Cardiac septum (tissue), 1 donor: ENCODE measurements at places on chromosomes 7 and 10.
A peak's percentile ranks its signal among the peaks of the same experiment; 100 is the strongest.

DNA sequence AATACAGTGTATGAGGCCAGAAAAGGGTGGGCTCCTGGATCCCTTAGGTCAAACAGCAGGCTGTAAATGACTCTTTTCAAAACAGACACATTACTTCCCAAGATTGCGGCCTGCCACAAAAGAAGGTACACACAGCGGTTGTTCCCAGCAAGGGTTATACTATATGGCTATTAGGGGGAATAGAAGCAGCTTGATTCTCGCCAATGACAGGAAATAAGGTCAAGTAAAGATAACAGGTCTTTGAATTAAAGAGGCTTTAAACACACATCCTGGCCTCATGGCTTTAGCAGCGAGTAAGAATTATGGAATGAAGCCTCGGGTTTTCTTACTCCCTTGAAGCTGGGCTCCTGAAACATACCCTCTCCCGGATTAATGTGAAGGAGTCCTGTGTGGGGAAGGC, 58.3 kb downstream of the CYP26A1 start:
- no peak for DNase-seq

DNA sequence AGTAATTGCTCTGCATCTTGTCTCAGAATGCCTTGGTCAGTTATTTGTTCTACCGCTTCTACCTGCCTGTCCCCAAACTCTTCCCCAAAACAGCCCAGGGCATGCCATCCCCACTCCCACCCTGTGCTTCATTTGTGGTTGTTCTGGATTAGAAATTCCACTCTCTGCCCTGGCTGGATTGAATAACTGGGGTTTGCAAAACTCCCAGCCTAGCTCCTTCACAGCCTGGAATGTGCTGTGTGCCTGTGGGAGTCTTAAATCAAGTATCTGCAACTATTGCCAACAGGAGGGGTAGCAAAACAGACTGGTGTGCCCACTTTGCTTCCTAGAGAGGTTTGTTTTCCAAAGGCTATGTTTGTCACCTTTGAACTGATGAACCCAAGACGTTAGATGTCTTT, 24.2 kb downstream of the TSPAN15 start:
- no peak for DNase-seq

DNA sequence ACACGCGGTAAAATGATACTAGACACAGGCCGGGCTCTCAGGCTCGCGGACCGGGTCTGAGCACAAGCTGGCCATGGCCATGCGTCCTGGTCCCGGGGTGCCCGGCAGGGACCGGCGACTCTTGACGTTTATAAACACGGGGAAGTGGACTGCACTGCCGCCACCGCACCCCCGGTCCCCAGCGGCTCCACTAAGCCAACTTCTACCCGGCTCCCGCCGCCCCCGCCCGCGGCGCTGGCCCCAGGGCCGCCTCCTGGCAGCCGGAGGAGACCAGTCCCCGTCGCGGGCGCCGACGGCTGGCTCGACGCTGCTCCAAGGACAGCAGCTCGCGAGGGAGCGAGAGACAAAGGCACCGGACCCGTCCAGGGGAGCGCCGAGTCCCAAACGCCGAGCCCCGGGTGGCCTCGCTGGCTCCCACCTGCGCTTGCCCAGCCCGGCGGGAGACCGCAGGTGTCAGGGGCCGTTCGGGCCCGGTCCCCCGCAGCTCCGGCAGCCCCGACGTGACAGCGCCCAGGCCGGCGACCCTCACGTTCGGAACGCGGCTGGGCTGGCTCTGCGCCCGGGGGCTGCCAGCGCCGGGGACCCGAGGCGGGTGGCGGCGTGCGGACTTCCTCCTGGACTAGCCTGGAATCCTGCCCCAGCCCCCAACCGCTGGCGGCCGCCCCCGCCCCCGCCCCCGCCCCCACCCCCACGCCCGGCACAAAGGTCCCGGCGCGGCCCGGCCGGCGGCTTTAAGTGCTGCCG, 517 bp downstream of the ITGB1 start:
- DNase-seq: peak; percentile 84

DNA sequence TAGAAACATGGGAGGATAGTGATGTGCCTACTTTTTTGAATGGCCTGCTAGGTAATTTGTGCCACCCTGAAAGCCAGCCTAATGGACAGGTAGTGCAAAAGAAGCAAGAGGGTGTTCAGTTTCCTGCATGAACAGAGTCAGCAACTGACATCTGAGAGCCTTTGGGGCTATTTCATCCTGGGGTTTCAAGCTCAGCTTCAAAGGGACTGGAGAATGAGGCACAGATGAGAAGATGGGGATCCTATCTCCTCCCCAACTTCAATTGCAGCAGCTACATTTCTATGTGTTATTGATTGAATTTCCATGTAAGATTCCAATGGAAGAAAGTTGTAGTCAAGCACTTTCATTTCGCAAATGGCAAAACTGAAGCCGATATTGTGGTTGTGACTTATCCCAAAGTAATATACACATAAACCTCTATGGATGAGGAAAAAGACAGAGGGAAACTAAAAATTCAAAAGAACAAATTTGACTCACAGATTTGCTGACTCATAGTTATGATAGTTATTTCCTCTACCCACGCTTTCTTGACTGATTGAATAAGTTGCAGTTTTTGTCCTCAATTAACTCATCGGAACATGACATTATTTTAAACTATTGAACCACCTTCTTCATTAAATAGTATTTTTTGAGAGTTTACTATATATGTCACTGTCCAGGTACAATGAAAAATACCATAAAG, 42.6 kb upstream of the NRP1 start:
- no peak for DNase-seq

DNA sequence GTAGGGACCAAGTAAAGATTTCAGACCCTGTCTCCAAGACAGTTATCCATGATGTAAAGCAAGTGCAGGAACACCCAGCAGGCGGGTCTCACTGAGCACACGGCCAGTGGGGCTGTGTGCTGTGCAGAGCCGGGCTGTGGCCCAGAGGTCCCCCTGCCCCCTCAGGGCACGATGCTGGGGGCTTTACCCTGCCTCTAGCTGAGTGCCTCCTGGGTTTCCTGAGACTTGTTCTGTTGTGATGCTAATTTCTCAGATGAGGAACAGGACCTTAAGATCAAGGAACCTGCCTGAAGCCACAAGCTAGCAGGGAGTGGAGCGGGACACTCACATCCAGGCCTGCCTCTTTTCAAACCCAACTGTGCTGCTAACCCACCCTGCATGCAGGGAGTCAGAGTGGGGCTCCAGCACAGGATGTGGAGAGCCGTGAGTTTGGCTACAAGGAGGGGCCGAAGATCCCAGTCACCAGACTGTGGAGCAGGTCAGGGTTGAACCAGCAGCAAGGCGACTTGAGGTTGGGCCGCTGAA, 76.1 kb upstream of the LYZL2 start:
- no peak for DNase-seq

GRCh38 chr10:1155791-1156615, 99.8 kb downstream of the WDR37 start:
- DNase-seq: peak; percentile 47

DNA sequence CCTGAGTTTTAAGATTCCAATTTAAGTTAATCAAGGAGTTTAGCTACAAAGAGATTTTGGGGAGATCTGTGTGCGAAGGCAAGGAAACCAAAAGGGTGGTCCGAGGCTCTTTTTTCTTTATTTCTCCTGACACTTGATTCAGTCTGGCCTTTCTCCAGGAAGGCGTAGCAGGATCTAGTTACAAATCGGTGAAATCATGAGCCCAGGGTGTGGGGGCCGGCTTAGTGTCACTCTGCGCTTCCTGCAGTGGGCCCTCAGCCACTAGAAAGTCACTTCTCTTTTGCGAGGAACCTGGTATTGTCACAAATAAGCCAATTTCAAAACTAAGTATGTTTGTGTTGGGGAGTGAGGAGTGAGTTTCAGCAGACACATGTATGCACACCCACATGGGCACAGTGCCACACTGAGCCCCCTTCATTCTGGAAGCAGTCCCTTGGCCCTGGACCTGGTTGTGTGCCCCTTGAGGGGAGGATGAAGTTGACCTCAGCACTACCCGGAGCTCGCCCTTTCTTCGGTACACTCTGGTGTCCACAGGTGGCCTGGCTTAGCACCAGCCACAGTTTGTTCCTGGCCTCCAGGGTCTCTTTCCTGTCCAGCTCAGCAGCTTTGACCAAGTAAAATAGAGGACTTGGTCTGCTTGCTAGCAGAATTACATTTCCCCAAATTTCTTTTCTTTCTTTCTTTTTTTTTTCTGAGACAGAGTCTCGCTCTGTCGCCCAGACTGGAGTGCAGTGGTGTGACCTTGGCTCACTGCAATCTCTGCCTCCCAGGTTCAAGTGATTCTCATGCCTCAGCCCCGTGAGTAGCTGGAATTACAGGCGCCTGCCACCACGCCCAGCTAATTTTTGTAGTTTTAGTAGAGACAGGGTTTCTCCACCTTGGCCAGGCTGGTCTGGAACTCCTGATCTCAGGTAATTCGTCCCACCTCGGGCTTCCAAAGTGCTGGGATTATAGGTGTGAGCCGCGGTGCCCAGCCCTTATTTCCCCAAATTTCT, 84.0 kb upstream of the BTBD16 start:
- DNase-seq: no peak

GRCh38 chr10:17232276-17232960, 4.4 kb downstream of the VIM start:
- no peak for DNase-seq

DNA sequence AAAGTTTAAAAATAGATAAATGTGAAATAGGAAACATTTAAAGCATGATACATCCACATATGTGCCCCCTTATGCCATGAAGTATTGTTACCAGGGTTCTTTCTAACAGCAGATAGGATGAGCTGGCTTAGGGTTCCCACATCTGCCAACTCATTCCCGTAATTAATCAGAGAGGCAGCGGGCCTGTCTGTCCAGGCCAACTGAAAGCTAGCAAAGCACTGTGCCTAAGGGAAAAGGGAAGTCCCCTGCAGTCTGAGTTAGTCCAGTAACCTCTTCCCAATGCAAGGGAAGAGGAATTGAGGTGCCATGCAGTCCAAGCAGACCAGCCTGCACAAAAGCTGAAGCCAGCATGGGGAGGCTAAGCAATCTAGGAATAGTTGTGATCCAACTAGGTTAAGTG, 18.3 kb upstream of the ZC3HAV1L start:
- no peak for DNase-seq

DNA sequence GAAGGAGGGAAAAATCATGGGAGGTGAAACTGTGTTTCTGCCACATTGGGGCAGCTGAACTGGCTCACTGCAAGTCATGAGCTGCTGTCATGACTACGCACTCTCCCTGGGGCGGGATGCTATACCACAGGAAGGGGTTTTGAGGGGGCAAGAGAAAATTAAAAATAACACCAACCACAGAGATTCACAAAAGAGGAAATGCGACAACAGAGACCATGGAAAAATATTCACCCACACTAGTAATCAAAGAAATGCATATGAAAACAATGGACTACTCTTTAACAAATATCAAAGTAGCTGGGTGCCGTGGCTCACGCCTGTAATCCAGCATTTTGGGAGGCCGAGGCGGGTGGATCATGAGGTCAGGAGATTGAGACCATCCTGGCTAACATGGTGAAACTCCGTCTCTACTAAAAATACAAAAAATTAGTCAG, 65.2 kb upstream of the TM9SF3 start:
- no peak for DNase-seq

GRCh38 chr7:51647931-51648351, 331.3 kb upstream of the COBL start:
- no peak for DNase-seq

DNA sequence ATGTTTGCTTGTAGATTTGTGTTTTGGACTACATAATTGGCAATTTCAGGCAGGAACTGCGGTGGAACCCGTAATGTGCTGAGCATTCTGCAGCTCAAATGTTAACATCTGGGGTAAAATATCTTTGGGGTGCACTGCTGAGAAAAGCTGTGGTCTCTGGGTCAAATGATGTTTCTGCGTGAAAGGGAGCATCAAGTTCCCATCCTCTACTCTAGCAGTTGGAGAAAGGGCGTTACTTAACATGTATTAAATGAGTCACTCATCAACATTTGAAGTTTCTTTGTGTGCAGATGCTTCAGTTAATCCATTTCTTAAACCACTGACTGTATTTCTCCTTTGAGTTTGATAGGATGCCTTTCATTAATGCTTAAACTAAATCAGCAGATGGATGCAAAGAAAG, 273.1 kb upstream of the PITRM1 start:
- DNase-seq: no peak

GRCh38 chr7:1895664-1896515, 225.8 kb downstream of the ELFN1 start:
- peak; percentile 86 for DNase-seq
